ENCODE measurements at places on chromosomes 4 and X.

DNA sequence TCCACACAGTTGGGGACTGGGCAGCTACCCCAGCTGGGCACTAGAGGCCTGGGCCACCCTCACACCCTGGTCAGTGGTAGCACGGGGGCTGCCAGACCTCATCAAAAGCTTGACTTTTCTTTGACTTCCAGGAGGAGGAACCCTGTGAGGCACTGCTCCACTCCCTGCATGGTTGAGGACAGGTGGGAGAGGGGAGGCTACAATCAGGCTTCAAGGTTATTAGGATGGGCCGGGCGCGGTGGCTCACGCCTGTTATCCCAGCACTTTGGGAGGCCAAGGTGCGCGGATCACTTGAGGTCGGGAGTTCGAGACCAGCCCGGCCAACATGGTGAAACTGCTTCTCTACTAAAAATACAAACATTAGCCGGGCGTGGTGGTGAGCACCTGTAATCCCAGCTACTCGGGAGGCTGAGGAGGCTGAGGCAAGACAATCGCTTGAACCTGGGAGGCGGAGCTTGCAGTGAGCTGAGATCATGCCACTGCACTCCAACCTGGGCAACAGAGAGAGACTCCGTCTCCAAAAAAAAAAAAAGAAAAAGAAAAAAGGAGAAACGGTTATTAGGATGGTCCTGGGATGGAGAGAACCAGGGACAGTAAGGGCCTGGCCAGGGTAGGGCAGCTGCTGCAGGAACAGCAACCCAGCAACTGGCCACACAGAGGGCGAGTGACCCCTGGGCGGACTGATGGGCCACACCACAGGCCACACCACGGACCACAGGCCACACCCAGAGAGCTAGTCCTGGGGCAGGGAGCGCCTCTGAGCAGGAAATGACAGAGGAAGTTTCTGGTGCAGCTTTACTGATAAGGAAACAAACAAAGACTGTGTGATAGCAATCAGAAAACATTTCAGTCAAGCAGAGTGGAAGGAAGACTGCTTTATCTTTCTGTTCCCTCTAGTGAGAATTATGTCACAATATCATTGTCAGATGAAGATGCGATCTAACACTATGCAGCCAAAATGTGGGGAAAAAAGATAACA, 20.5 kb upstream of the OPN1LW start:
- DNase-seq: no peak

DNA sequence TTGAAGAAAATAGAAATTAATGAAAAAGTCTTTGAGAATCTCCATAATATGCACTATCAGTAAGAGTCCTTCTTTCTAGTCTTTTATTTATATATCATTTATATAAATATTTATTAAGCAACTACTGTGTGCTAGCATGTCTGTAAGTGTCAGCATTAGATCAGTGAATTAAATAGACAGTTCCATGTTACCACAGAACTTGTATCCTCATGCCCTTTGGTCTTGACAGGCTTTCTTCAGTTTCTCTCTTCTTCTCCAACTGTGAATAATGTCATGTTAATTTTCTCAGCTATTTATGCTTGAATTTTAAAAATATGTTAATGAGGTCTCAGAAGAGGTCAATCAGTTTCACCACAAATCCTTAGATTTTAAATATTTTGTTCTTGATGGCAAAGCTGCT, 389.6 kb upstream of the TRAM1L1 start:
- no peak for DNase-seq

DNA sequence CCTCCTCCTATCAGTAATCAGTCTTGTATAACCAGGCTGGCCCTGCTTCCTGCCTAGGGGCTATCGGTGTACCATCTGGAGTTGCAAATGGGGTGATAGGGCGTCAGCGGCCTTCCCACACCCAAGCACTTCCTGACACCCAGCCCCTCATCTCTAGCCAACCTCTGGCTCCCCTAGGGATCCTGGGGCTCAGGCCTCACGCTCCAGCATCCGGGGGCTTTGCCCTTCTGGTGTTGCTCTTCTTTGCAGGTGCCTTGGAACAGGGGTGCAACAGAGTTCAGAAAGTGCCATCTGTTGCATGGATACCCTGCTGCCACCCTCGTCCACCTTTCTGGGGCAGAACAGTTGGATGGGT, 4.1 kb downstream of the IL9R start:
- no peak for DNase-seq

DNA sequence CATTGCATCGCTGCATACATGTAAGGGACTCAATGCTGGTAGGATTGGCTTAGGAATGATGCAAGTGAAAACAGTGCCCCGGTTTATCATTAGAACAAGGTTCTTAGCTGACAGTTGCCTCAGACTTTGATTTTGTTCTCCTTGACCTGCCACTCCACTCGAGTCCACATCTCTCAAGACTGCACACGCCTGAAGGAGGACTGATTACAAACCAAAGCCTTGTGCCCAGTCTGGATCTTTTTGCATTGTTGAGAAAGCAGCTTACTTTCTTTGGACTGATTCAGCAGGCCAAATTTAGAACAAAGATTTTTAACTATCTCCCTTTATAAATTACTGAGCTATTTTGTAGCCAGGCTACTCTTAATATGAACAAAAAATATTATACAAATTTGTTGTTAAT, 125.6 kb downstream of the PTTG2 start:
- no peak for DNase-seq

DNA sequence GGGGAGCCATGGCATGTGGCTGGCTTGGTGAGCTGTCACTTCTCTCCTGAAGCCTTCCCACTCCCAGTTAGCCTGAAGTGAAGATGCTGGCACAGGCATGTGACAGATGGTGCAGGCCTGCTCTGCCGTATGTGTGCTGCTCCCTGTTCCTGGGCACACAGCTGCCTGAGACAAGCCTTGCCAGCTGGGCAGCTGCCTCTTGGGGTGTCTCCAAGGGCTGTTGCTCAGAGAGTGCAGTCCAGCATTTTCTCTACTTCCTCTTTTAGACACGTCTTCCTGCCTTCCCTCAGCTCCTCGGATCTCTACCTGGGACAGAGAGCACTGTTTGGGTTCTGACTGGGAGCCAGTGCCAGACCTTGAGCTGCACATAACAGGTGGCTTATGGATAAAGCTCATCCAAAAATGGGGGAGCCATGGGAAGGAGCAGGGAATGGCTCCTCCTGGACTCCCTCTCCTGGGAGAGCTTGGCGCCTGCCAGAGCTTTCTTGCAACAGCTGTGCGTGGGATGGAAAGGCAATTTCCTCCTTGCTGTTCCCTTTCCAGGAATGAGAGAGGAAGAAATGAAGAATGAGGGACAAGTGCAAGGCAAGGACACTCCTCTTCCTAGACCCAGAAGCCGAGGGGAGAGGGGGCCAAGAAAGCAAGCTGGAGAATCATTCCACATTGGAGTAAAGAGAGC, 132.9 kb downstream of the MSL3 start:
- peak; percentile 79 for DNase-seq

DNA sequence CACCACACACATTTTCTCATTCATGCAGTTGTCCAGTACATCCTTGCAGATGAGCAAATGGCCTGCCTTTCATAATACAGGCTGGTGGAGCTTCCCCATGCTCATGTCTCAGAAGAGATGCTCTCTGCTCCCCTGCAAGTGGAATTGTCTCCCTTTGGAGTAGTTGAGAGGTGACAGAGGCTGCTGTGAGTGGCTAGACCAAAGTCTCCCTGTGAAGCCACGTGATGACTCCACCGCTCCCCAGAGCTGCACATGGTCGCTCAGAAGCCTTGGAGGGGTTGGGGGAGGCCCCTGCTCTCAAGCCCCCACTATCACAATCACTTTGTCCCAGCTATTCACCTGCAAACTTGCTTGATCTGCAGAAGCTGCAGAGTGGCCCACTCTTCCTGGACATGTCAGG, 1.5 kb upstream of the GPR78 start:
- no peak for DNase-seq

DNA sequence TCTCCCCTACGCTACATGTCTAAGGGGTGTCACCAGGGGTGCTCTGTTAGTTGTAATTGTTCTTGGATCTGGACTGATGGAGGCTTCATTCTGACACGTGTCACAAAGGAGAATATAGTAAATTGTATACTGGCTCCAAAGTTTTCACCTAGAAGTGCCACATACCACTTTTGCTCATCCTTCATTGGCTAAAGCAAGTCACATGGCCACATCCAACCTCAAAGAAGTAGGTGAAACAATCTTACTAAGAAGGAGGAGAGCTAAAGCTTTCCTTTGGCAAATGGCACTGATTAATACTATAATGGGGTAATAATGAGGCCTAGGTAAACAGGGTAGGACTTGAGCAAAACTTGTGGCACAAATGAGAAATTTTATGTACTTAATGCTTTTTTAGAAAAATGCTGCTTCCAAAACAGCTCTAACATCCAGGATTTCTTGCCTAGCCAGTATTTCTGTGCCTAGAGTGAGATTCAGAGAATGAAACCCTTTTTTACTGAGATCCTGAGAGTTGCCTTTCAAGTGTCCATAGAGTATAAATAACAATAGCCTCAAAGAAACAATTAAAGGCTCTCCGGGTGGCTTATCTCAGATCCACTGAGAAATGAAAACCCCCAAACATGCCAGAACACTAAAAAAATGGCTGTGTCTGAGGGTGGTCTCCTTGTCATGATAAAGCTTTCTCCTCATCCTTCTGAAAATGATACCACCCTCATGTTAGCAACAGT, 34.7 kb downstream of the NHS start:
- DNase-seq: no peak

GRCh38 chr4:146033149-146033548, 94.5 kb upstream of the ZNF827 start:
- DNase-seq: no peak

- no peak for DNase-seq
These were observed 11.8 kb upstream of the PDGFC start for GRCh38 chr4:156983366-156983765.

DNA sequence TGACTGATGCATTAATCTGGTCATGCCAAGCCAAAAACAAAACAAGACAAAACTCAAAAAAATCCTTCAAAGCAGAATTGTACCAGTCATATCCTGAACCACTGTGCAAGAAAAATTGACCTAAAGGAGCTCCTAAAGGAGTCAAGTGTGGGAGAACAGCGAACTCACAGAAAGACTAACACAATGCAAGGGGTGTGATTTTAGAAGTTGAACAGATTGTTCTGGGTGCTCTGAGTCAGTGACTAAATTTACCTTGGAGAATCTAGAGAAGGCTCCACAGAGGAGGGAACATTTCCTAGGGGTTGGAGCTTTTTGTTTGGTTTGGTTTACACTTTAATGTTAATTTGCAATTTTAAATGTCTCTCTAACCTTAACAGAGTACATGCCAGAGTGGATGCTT, 48.9 kb upstream of the PHF8 start:
- DNase-seq: no peak

DNA sequence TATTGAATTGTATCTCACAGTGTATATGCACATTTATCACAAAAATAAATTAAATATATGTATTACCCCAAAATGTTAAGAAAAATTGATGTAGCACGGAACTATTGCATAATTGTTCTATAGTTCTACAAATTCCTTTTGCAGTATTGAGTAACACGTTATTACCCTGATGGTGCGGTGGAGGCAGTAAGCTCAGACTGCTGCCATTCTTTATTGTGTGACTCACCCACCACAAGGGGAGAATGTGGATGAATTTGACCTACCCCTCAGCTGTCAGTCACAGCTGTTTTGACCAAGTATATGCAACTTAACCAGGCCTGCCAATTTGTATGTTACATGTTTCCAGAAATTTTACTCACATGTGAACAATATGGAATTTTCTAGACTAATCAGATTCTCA, 506.6 kb downstream of the SH3BGRL start:
- no peak for DNase-seq

DNA sequence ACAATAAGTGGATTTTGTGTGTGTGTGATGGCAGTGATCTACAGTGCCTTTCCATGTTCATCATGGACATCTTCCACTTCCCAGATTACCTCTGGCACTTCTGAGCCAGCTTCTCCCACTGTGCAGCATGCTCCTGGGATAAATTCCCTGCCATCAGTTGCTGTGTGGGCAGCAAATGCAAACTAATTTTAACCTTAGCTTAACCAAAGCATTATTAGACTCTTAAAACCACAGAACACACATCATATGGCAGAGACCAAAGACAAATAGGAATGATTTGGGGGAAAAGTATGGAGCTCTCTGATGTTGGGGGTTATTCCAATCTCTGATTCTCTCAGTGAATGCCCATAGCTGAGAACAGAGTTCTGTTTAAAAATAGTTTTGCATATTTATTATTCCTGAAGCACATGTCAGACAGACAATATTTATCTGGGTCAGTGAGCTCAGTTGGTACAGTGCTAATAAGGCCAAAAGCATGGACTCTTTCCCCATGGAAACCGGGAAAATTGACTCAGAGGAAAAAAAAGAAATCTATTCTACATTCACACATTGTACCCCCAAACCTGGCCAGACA, 567.4 kb downstream of the IQCM start:
- DNase-seq: no peak

DNA sequence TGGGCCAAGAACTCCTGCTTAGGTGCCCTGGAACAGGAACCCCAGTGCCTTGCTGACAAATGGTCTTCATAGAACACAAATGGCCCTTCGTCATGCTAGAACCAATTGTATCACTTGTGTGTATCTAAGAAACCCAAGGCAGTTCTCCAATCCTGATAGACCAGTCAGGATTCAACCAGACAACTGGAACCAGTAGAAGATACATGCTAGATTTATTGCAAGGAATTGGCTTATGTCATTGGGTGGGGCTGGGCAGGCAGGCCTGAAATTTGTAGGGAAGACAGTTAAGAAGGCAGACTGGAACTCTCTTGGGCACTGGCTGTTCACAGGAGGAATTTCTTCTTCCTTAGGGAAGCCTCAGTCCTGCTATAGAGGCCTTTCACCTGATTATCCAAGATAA, 17.0 kb upstream of the TBL1X start:
- no peak for DNase-seq

GRCh38 chr4:161813389-161813788, 350.4 kb downstream of the FSTL5 start:
- DNase-seq: no peak

- DNase-seq: no peak
These were observed 235.7 kb downstream of the NKX6-1 start for GRCh38 chr4:84263415-84263814.

- DNase-seq: no peak
These were observed 28.1 kb upstream of the HPSE start for GRCh38 chr4:83362492-83363329.

DNA sequence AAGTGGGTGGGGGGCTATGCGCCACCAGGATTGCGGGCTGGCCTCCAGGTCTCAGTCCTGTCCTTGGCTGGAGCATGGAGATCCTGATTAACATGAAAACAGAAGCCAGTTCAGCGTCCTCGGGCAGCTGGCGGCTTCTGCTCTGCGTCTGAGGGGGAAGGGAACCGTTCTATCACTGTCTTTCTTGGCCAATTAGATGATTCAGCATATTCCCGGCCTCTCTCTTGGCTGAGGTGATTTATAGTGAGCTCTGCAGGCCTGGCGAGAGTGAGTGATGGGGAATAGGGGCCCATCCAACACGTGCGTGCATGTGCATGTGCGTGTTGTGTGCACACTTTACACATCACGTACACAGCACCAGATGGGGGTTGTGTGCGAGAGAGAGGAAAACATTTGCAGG, 145.8 kb upstream of the ATP6AP2 start:
- DNase-seq: no peak

GRCh38 chr4:147923854-147924253, 192.0 kb downstream of the ARHGAP10 start:
- no peak for DNase-seq
